ENCODE measurements at places on chromosomes 4 and X. TPM values are rescaled to one million over a fixed set of nuclear protein-coding genes. Genes with fewer than 3 reads are reported as not detected.

NAP1L2 gene
- total RNA-seq, result 2.1 TPM

GAGE1 gene
- total RNA-seq, result not detected

- DNase-seq, result no peak
These were observed 1016.0 kb downstream of the ARAP2 start for GRCh38 chr4:35228313-35228712.

GRCh38 chrX:63739885-63740284 is 45.1 kb downstream of the ARHGEF9 start:
- DNase-seq, result no peak

GRCh38 chrX:44344687-44345086 is 1.2 kb upstream of the EFHC2 start:
- DNase-seq, result no peak

GRCh38 chr4:122894827-122895226 is 27.6 kb downstream of the NUDT6 start:
- DNase-seq, result no peak

- DNase-seq, result peak; percentile 71
These were observed 107.4 kb upstream of the STOX2 start for GRCh38 chr4:183797445-183798300.

GRCh38 chrX:42143866-42144592 is 220.7 kb upstream of the CASK start:
- DNase-seq, result no peak

GRCh38 chr4:113559947-113560346 is 201.6 kb downstream of the CAMK2D start:
- DNase-seq, result no peak

Data from lower lobe of right lung (tissue), 2 donors.